ENCODE measurements at places on chromosomes 5 and 9.

DNA sequence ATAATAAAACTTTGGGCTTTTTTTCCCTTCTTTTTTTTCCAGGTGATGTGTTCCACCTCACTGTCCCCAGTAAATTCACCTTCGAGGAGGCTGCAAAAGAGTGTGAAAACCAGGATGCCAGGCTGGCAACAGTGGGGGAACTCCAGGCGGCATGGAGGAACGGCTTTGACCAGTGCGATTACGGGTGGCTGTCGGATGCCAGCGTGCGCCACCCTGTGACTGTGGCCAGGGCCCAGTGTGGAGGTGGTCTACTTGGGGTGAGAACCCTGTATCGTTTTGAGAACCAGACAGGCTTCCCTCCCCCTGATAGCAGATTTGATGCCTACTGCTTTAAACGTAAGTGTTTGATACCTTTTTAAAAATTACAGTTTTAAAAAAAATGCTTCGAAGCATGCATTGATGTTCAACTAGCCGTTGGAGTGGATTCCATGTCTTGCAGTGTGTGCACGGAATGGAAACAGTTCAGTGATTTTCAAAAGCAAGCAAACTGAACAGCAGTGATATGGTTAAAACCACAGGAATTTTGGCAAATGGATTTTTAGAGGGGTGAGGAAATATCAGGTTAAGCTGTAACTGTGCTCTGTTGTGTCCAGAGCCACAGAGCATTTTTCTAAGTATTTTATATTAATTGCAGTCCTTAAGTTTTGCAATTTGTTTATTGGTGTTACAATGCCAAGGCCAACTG is 40.7 kb downstream of the VCAN start:
- no peak for DNase-seq
- H3K4me1 ChIP-seq: no peaks in the 10 kb centered on the region
- H3K27me3 ChIP-seq: no peaks in the 10 kb centered on the region
- no peaks in the 10 kb centered on the region for H3K36me3 ChIP-seq
- no peak overlapping the region for H3K4me3 ChIP-seq
- no peak overlapping the region for H3K27ac ChIP-seq

- H3K4me1 ChIP-seq: no peaks in the 10 kb centered on the region
- H3K27ac ChIP-seq: no peak overlapping the region
- H3K4me3 ChIP-seq: no peak overlapping the region
- H3K27me3 ChIP-seq: peaks cover 34% of the 10 kb centered on the region
- no peaks in the 10 kb centered on the region for H3K36me3 ChIP-seq
- DNase-seq: no peak
These were observed 12.2 kb upstream of the CARTPT start for GRCh38 chr5:71706906-71707305.

DNA sequence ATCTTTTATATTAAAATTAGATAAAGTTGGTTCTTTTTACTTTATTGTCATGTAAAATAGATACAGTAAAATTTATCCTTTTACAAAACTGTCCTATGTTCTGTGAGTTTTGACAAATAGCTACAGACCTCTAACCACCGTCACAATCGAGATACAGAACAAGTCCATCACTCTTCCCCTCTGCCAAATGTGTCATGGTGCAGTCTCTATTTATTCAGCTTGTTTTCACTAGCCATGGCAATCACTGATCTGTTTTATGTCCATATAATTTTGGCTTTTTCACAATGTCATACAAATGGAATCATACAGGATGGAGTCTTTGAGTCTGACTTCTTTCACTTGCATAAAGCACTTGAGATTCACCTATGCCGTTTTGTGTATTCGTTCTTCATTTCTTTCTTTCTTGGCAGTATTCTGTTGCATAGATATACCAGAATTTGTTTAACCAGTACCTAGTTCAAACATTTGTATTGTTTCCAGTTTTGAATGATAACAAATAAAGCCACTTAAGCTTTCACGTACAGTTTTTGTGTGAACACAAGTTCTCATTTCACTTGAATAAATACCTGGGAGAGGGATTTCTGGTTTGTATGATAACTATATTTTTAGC is 273.2 kb upstream of the MPDZ start:
- no peak overlapping the region for H3K4me3 ChIP-seq
- H3K4me1 ChIP-seq: no peaks in the 10 kb centered on the region
- H3K27me3 ChIP-seq: no peaks in the 10 kb centered on the region
- H3K27ac ChIP-seq: no peak overlapping the region
- no peaks in the 10 kb centered on the region for H3K36me3 ChIP-seq
- DNase-seq: no peak

- no peaks in the 10 kb centered on the region for H3K36me3 ChIP-seq
- no peak for DNase-seq
- no peaks in the 10 kb centered on the region for H3K27me3 ChIP-seq
- no peak overlapping the region for H3K27ac ChIP-seq
- peaks cover 18% of the 10 kb centered on the region for H3K4me1 ChIP-seq
These were observed 12.3 kb downstream of the PDLIM4 start for GRCh38 chr5:132269635-132270334.

DNA sequence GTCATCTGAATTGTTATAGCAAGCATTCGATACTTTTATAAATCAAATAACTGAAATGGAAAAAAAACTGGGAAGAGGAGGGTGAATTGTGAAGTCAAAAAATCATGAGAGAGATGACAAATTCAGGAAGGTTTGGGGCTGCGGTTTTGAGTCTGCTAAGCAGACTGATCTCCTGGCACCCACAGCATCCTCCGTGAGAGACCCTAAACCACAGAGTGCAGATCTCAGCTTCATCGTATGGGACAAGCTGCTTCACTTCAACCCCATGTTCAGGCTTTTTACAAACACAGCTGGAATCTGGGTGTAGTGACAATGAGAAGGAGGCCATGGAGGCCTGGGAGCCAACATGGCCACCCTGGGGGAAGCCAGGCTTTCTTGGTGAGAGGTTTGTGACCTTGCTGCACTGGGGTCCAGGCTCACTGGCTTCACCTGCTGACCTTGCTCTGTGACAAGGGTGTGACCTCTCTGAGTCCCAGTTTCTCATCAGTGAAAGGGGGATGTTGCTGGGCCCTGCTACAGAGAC is 19.4 kb downstream of the USP20 start:
- H3K36me3 ChIP-seq: peaks cover 76% of the 10 kb centered on the region
- H3K27me3 ChIP-seq: no peaks in the 10 kb centered on the region
- DNase-seq: peak; percentile 36
- H3K4me3 ChIP-seq: no peak overlapping the region

- H3K4me3 ChIP-seq: no peak overlapping the region
- no peak for DNase-seq
- no peak overlapping the region for H3K27ac ChIP-seq
- no peaks in the 10 kb centered on the region for H3K27me3 ChIP-seq
These were observed 375.1 kb downstream of the CHSY3 start for GRCh38 chr5:130279386-130279785.

DNA sequence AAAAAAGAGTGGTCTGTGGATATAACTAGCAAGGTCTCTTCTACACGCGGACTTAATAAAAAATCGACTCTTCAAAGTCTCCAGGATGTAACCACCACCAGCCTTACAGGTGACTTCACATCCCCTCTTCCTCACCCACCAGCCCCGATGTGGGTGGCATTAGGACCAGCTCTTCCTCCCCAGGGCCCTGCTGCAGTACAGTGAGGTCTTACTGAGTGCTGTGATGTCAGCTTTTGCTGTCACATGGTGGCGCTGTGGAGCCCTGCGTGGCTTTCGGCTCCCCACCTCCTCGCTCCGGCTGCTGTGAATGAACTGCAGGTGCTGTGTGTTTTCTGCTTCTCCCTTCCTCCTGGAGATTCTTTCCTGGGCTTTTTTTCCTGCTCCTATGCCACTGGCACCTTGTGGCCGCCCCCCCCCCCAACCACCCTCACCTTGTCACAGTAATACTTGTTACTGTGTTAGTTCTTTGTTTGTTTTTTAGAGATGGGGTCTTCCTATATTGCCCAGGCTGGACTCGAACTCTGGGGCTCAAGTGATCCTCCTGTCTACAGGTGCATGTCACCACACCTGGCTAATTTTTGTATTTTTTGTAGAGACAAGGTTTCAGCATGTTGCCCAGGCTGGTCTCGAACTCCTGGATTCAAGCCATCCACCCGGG is 15.8 kb upstream of the RAPGEF1 start:
- H3K4me1 ChIP-seq: no peaks in the 10 kb centered on the region
- DNase-seq: peak; percentile 83
- no peak overlapping the region for H3K4me3 ChIP-seq
- peaks cover 9% of the 10 kb centered on the region for H3K27me3 ChIP-seq
- H3K36me3 ChIP-seq: no peaks in the 10 kb centered on the region

DNA sequence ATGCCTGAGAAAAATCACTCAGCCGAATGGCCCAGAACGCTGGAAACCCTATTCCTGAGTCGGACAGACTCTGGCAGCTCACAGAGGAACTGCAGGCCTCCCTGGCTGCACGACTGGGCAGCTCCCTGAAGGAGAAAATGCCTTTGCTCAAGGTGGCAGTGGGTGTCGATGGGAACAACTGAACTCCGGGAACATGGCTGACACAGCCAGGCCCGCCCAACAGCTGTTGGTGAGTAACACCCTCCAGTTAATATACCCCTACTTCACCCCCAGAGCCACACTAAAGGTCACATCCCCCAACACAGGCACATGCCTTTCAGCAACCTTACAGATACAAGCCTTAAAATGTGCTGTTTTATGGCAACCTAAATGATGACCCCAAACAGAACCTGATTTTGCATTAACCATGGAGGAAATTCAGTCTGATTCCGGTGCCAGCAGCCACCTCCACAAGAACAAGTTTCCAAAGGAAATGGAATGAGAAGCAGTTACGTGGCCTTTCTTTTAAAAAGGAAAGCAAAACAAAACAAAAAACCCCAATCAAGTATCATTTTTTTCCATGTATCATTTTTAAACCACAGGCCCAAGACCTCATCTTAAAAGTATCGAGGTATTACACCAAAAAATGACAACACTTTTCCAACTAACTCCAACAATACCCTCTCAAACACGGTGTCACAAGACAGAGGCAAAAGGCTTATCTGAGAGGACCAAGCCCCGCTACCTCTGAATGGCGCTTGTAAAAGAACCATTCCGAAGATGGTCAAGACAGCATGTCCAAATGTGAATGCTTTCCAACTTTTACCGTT is 3.1 kb downstream of the KLF9 start:
- peak; percentile 75 for DNase-seq
- H3K27me3 ChIP-seq: no peaks in the 10 kb centered on the region
- peaks cover 52% of the 10 kb centered on the region for H3K4me1 ChIP-seq
- peak overlapping the region; percentile 96 for H3K27ac ChIP-seq
- no peaks in the 10 kb centered on the region for H3K36me3 ChIP-seq

DNA sequence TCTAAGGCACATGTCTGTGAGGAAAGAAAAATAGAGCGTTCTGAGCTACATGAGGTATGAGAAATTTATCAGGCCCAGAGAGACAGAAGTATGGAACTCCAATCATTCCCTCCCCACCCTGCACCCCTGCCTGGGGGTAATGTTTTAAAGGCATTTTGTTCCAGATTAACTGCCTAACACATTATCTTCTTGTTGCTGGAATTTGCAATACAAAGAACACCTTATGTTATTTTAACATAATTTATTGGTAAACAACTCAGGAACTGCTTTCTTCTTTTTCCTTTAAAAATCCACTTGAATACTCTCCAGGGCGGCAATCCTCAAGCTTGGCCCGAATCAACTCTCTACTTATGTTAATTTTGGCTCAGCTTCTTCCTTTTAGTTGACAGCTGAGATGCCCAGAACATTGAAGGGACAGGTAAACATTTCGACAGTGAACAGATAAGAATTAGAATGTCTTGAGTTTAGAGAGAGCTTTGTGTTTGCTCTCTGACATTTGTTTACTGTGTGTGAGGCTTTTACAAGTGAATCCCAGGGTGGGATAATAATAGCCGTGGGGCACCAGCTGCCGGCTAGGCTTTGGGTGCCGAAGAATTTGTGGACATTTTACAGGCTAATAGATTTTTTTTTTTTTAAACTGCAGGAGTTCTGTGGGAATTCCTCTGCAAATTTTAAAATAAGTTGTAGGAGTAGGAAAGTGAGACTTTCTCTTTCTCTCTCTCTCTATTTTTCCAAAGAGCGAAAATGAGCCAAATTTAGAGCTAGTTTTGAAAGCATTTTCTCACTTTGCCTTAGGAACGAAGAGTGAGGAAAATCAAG is 96.4 kb upstream of the TAF11L2 start:
- no peak overlapping the region for H3K4me3 ChIP-seq
- no peaks in the 10 kb centered on the region for H3K27me3 ChIP-seq
- H3K27ac ChIP-seq: no peak overlapping the region
- no peak for DNase-seq

DNA sequence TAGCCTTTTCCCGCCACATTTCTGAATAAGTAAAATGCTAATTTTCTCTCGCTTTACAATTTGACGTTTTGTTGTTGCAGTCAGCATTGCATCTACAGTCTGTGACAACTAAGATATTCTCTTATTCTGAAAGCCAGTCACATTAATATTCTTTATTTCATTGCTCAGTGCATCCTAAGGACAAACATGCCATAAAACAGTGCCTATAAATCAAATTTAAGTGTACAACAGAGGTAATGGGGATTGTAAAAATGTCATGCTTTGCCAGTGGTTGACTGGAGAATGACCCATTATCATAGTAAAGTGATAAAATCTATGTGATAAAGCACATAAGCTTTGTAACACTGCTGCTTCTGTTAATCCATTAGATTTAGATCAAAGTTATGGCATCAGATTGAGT is 1850.0 kb upstream of the ACO1 start:
- H3K4me1 ChIP-seq: no peaks in the 10 kb centered on the region
- H3K36me3 ChIP-seq: no peaks in the 10 kb centered on the region
- DNase-seq: no peak
- no peak overlapping the region for H3K4me3 ChIP-seq

Data from common myeloid progenitor, CD34-positive (primary cell).